G401 (cell line): ENCODE measurements at places on chromosomes 2 and 18.

DNA sequence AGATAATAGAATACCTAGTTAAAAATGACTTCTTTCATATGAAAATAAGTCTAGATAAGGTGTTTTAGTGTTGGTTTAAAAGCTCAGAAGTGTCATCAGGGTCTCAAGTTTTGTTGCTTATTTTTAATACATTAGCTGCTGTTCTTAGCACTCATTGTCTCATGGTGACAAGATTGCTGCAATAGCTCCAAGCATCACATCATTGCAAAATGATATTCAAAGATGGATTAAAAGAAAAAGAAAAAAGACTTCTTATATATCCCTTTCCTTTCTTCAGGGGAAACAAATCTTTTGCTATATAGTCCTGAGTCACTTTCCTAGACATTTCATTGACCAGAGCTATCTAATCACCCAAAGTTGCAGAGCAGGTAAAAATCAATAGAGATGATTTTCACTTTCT is 386.1 kb downstream of the ARHGAP15 start:
- no peak for DNase-seq

- peak; percentile 2 for DNase-seq
Observed at GRCh38 chr2:144937910-144938709, 418.2 kb upstream of the ZEB2 start.

GRCh38 chr2:191855382-191855781 is 8.5 kb upstream of the CAVIN2 start:
- no peak for DNase-seq

- DNase-seq, result peak; percentile 64
Observed at GRCh38 chr2:226721541-226721940, 78.1 kb downstream of the IRS1 start.

GRCh38 chr2:240946654-240947053 is 40.5 kb downstream of the CROCC2 start:
- DNase-seq, result no peak

- no peak for DNase-seq
Observed at GRCh38 chr2:150136893-150137292, 350.6 kb downstream of the RND3 start.

DNA sequence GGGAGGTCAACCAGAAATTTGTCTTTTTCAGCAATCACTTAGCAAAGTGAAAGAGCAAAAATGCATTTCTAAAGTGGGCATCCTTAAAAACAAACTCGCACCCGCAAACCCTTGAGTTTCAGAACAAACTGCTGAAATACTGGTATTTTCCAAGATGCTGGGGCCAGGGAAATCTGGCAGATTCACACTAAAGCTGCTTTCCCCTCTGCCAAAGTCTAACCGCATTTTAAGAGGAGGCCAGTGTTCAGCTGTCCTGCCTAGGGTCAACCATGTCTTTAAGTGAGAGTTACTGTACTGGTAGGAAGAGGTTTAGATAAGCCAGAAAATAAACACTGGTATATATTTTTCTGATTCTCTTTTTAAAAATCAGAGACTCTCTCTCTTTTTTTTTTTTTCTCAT is 55.9 kb downstream of the ACVR1 start:
- no peak for DNase-seq

- no peak for DNase-seq
Observed at GRCh38 chr2:225865468-225865867, 466.0 kb downstream of the NYAP2 start.

DNA sequence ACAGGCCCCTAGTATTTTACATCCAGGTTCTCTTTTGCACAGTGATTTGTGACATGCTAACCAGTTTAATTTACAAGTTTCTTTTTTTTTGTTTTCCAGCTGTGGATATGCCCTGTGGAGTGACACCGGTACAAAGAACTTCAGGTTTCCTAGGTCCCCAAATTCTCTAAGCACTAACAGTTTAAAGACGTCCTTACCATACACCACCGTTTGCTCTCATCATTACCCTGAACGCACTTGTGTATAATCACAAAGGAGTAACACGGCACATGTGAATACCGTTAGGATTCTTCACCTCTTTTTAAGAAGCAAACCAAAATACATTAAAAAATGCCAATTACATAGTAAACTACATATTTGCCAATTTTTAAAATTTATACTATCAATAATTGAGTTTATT is 853 bp downstream of the LANCL1 start:
- peak; percentile 51 for DNase-seq

DNA sequence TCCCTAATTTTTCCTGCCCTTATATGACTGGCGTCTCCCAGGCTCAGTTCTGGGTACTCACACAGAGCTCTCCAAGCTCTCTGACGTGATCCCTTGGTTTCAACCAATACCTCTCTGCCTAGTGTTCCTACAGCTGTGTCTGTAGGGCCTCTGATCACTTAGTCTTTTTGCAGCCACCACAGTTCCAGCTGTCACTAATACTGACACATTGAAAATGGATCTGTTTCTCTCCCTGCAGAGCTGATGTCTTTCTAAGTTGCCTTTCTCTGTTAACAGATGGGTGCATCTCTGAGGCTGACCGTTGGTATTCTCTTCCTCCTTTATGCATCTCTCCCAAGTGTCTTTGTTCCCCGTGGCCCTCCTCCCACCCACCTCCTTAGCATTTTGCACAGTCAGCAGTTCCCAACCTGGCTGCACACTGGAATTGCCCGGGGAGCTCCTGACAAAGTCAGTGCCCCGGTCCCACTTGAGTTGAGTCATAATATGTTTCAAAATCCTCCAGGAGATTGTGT is 62.5 kb downstream of the CERS6 start:
- DNase-seq, result no peak

- no peak for DNase-seq
Observed at GRCh38 chr2:152183401-152184073, 8.0 kb upstream of the STAM2 start.

DNA sequence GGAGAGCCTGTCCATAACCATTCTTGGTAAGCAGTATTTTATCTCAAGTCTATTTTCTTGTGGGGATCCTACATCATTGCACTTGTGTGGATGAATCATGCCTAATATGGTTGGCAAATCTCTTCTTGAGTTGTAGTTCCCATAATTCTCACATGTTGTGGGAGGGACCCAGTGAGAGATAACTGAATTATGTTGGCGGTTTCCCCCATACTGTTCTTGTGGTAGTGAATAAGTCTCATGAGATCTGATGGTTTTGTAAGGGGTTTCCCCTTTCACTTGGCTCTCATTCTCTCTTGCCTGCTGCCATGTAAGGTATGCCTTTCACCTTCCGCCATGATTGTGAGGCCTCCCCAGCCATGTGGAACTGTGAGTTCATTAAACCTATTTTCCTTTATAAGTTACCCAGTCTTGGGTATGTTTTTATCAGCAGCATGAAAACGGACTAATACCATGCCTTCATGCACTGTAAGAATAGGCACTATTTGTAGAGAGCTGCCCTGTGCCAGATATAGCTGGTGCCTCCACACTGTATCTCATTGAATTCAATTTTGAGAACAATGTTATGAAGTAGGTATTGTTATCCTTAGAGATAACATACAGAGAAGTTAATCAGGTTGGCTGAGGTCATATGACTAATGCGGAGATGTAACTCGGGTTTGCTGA is 148.3 kb downstream of the PLCL1 start:
- no peak for DNase-seq

DNA sequence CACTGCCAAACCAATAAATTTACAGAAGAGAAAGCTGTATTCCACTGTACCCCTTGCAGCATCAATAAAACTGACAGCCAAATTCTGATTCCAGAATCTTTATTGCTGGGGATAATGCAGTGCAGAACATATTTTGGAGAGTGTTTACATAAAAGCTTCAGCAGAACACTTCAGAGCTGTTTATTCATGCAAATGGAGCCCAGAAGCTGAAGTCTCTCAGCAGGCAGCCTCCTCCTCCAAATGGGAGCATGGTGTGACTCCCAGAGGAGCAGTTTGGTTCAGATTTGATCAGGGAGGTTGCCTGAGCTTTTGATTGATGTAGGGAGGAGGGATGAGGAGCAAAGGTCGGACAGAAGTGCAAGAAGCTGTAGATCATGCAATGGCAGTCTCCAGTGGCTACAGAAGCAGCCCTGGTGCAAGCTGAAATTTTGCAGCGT is 22.4 kb downstream of the LHCGR start:
- no peak for DNase-seq

DNA sequence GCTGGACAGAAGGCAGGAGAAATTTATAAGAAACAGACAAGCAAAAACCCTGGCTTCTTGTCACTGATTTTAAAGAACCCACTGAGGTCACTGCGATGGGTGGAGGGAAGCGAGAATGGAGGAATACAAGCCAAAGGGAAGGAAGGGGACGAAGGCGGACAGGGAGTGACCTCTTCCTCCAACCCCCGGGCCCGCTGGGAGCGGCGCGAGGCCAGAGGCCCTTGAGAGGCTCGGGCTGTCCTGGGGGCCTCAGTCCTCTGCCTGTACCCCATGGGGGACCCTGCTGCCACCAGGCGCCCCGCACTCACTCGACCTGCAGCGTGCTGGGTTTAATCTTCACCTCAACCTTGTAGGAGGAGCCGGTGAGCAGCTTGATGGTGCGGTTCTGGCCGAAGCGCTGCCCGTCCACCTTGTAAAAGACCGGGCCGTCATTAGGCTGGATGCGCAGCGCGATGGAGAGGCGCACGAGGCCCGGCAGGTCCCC is 793 bp downstream of the CNRIP1 start:
- DNase-seq, result peak; percentile 53

GRCh38 chr2:100482741-100483140 is 12.5 kb downstream of the NMS start:
- DNase-seq, result no peak

GRCh38 chr2:65722028-65722778 is 289.8 kb upstream of the SPRED2 start:
- DNase-seq, result peak; percentile 72

- no peak for DNase-seq
Observed at GRCh38 chr2:85681372-85681763, 12.8 kb upstream of the GNLY start.

GRCh38 chr2:234771980-234772732 is 179.7 kb upstream of the SH3BP4 start:
- no peak for DNase-seq

GRCh38 chr2:1704631-1705556 is 39.4 kb downstream of the PXDN start:
- DNase-seq, result no peak

GRCh38 chr2:227642656-227643055 is 23.9 kb upstream of the SCYGR5 start:
- no peak for DNase-seq

GRCh38 chr2:174659069-174659900 is 61.7 kb upstream of the WIPF1 start:
- no peak for DNase-seq

GRCh38 chr2:218832081-218832480 is 478 bp upstream of the PRKAG3 start:
- no peak for DNase-seq

GRCh38 chr2:40404517-40404916 is 47.4 kb downstream of the SLC8A1 start:
- no peak for DNase-seq

GRCh38 chr2:181902625-181903024 is 11.1 kb downstream of the ITPRID2 start:
- no peak for DNase-seq

DNA sequence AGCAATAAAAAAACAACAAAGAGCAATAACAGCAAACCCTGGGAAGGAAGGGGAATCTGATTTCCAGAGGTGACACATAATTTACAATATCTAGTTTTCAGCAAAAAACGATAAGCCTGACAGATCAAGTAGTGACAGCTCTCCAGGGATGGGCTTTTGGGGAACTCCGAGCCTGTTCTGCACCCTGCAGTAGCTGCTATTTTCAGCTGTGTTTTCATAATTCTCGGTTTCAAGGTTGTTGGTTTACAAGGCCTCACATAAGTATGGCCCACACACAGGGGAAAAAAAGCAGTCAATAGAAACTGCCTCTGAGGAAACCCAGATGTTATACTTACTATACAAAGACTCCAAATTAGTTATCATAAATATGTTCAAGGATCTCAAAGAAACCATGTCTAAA is 67.7 kb upstream of the CTLA4 start:
- DNase-seq, result no peak

DNA sequence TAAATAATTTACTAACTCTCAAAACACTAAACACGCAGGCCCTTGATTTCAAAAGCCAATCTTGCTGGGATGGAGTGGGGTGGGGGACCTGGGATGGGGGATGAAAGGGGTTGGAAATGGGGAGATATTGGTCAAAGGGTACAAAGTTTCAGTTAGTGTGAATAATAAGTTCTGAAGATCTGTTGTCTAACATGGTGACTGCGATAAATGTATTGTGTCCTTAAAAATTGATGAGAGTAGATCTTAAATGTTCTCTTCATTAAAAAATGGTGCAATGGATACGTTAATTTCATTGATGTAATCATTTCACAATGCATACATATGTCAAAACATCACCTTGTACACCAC is 505 bp upstream of the ACYP2 start:
- no peak for DNase-seq

GRCh38 chr2:181818058-181818680 is 73.4 kb upstream of the ITPRID2 start:
- DNase-seq, result no peak

- DNase-seq, result no peak
Observed at GRCh38 chr2:194999771-195000170, 657.3 kb upstream of the SLC39A10 start.

DNA sequence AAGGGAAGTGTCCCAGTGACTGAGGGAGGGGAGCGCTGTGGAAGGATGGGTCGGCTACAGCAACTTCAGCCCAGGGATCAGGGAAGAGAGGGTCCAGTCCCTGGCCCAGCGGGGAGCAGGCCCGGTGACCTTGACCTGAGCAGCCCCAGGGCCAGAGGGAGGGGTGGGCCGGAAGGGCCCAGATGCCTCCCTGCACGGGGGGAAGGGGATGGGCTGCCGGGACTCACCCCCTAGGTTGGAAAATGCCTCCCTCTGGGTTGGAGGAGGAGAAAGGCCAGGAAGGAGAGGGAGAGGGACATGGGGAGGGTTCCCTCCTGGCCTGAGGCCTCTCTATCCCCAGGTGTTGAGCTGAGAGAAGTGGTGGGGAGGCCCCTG is 19.8 kb downstream of the GPC1 start:
- no peak for DNase-seq

DNA sequence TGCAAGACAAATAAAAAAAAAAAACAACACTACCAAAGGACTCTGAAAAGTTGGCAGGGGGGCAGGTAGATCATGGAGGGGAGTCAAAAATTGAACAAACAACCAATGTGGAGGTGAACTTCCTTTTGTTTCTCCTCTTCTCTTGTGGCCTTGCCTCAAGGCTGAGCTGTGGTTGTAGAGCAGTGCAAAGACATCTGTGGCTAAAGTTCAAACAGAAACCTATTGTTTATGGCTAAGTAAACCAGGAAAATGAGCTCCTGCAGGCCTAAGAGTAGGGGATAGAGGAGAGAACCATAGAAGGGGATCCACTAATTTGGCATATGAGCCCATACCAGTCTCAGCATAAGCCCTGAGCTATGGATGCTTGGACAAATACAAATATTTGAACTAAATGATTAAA is 40.2 kb upstream of the EGR4 start:
- DNase-seq, result no peak

DNA sequence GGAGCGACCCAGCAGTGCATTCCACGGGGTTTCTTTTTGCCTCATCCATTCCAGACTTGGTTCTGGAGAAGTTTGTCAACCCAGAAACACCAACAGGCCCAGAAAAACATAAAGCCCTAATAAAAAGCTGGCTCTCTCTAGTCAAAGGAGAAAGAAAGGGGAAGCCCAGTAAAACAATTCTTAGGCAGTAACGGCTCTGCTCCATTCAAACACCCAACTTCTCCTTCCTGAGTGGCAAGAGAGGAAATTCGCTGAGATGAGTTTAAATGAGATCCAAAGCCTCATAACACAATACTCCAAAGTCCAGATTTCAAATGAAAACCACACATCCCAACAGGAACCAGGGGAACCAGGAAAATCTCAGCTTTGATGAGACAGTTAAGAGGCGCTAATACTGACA is 179.9 kb downstream of the RPIA start:
- no peak for DNase-seq

- no peak for DNase-seq
Observed at GRCh38 chr2:76268902-76269620, 558.3 kb upstream of the GCFC2 start.
